ENCODE measurements at places on chromosomes 13 and 19.

DNA sequence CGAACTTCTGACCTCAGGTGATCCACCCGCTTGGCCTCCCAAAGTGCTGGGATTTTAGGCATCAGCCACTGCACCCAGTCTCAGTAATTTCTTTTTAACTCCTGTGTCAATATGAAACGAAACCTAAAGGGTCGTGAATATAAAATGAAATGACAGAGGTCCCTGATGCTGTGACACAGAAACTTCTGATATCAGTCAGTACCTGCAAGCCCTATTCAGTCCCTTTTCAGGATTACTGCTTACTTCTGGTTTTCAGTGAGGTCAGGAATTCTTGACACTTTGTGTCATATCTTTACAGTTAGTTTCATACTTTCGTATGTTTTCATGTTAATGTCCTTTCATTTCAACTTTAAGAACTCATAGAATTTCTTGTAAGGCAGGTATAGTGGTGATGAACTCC, 58.7 kb downstream of the RNF17 start:
- no peak for DNase-seq

DNA sequence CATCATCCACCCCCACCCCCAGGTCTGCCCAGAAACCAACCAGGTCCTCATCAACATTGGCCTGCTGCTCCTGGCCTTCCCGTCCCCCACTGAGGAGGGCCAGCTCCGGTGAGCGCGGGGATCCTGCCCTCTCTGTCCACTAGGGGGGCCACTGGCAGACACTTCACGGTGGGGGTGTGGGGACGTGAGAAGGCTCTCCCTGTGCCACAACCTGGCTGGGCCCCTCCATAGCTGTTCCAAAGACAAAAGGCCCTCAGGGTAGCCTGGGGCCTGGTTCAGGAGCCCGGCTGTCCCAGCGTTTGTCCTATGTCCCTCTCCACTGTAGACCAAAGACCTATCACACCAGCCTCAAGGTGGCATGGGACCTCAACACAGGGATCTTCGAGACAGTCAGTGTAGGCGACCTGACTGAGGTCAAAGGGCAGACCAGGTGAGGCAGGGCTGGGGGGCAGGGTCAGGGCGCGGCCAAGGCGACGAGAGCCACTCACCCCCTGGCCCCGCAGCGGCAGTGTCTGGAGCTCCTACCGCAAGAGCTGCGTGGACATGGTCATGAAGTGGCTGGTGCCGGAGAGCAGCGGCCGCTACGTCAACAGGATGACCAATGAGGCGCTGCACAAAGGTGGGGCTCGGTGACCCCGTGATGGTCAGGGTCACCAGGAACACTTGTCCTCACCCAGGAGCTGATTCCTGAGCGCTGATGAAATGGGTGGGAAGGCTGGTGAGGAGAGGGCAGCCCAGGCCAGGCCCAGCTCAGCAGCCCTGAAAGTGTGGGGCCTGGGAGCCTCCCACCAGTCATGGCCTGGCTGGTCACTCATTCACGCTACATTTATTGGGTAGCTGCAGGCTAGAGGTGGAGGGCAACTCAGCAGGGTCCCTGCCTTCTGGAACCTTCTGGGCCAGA, 7.9 kb downstream of the DCAF15 start:
- peak; percentile 49 for DNase-seq

DNA sequence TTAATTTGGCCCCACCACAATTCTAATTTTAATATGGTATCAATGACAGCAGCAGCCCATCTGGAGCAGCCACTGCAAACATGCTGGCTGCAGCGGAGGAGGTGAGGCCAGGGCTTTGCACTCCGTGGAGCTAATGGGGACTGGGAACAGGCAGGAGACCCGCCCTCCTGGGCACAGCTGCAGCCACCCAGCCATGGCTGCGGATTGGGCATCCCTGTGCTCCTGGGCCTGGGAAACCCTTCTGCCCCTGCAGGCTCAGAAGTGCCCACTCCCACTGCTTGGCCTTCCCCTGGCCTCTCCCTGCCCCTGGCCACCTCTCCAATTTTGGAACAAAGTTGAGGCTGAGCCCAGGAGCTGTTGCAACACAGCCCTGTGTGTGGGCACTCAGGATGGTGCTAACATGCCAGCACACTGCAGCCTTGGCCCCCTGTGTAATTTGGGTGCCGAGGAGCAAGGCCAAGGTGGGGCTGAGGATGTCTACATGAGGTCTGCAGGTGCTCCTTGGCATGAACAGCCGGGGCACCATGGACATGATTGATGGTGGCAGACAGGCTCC, 123.6 kb downstream of the PCDH9 start:
- DNase-seq = no peak

DNA sequence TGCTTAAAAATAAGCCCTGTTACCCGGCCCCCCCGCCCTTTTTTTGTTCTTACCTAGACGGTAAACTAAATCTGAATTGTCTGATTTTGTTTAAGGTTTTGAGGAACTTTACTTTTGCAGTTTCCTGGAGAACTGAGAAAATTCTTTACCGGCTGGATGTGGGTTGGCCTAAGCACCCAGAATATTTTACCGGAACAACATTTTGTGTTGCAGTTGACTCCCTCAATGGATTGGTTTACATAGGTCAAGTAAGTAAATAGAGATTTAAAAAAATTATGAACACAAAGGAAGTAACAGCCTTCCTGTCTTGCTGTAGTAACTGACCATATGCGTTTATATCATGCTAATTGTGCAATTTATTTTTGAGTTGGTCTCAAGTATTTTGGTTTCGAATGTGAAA, 785 bp downstream of the NHLRC3 start:
- DNase-seq = no peak

GRCh38 chr13:106129273-106129672, 406.2 kb downstream of the EFNB2 start:
- DNase-seq = no peak

- no peak for DNase-seq
Observed at GRCh38 chr13:26557051-26557392, 461 bp upstream of the WASF3 start.

DNA sequence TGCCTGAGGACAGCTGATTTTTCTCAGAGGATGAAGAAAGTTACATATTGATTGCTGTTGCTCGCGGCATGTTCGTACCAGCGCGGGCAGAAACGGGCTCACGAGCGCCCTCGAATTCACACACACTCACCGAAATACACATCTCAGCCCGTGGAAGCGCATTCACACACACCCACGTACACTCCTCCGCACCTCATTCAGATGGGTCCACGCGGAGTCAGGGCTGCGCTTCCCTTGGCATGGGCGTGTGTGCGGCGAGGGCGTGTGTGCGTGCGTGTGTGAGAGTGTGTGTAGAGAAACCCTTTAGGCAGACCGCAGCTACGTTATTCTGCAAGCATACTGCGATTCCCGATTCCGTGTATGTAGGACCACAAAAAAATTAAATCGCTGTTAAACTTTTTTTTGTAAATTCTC, 2.1 kb upstream of the PCDH17 start:
- no peak for DNase-seq
